ENCODE measurements at places on chromosomes 13 and 19.
A peak's percentile ranks its signal among the peaks of the same experiment; 100 is the strongest.

- no peak for DNase-seq
Measured at GRCh38 chr13:51122868-51123566, 11.9 kb upstream of the C13orf42 start.

GRCh38 chr13:94195715-94196114 lies 283.8 kb downstream of the DCT start:
- peak; percentile 89 for DNase-seq

- no peak for DNase-seq
Measured at GRCh38 chr19:33731881-33732280, 64.8 kb upstream of the KCTD15 start.

DNA sequence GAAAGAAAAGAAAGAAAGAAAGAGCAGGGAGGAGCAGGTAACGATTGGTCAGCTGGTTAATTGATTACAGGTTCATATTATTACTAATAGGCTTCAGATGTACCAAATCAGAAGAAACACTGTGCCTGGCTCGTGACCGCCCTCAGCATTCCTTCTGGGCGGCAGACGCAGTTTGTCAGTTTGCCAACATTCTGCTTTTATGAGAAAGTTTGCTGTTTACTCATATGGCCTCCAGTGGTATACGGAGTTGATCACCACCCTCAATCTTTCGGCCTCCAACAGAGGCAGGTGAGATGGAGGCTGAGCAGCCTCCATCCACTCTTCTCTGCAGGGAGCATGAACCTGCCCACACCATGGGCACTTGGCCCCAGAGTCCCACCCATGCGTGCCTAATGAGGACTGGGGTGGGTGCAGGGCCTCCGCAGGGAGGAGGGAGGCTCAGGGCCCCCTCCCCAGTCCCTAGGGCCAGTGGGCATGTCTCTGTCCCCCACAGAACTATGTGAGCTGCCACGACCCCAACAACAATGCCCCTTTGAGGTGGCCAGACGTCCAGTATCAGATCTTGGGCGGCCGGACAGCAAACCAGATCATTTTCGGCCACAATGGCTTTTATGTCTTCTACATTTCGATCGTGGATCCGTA lies 8.8 kb downstream of the PRR22 start:
- no peak for DNase-seq

DNA sequence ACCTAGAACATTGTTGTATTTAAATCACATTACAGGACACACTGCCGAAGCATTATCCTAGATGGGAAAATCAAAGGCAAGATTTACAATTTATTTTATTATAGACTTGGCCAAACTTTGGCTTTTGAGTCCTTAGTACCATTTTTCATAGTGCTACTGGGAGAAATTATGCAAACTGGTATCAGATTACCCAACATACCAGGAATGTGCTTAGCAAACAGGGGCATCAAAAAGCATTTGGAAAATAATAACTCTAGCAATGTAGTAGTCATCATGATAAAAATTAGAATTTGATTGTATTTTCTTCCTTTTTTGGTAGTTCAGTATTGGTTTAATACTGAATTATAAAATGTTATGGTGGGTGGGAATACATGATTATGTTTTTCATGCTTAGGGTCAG lies 34.0 kb downstream of the GPC6 start:
- no peak for DNase-seq

All from ACHN (cell line).